ENCODE measurements at places on chromosomes 4 and X. TPM values are rescaled to one million over a fixed set of nuclear protein-coding genes. Genes with fewer than 3 reads are reported as not detected.

ZFP42 gene
- 1.5 TPM for polyA plus RNA-seq

GC gene
- 0.26 TPM for polyA plus RNA-seq

CSAG3 gene
- not detected for polyA plus RNA-seq

- DNase-seq = no peak
These were observed 85.8 kb upstream of the RPS6KA3 start for GRCh38 chrX:20352504-20352903.

- DNase-seq = no peak
These were observed 30.4 kb upstream of the APELA start for GRCh38 chr4:164846566-164846965.

GRCh38 chr4:104751468-104751867 lies 256.8 kb upstream of the CXXC4 start:
- no peak for DNase-seq

DNA sequence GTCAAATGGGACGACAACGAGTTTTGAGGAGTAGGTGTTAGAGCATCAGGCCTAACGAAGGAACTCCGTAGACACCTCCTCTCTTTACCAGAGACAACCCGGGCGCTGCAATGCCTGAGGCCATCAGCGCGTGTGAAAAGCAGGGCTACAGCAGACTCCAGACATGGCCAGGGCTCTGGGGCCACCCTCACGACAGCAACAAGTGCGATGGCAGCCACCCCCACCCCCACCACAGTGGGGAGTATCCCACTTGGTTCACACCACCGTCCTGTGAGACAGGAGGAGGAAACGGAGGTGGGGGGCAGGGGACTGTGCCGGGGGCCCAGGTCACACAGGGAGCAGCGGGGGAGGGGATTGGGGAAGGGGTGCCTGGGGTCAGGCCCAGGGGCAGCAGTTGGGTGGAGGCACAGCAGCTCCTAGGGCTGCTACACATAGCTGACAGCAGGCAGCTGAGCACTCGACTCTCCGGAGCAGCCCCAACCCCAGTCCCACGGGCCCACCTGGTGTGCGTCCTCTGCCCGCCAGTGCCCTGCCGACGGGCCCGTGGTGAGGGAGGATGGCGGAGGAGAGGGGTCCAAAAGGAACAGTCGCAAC lies 8.5 kb downstream of the LRPAP1 start:
- DNase-seq = no peak
